Spleen (tissue), 13 donors: ENCODE measurements at places on chromosomes 11 and 22. TPM values are rescaled to one million over a fixed set of nuclear protein-coding genes. Genes with fewer than 3 reads are reported as not detected.

OR5D18 gene
- not detected for total RNA-seq

CAPN5 gene
- total RNA-seq: 8.7 TPM

LRFN4 gene
- total RNA-seq: 8.0 TPM

HEPN1 gene
- total RNA-seq: 0.25 TPM

GGTLC2 gene
- total RNA-seq: not detected

MS4A12 gene
- total RNA-seq: not detected

DNA sequence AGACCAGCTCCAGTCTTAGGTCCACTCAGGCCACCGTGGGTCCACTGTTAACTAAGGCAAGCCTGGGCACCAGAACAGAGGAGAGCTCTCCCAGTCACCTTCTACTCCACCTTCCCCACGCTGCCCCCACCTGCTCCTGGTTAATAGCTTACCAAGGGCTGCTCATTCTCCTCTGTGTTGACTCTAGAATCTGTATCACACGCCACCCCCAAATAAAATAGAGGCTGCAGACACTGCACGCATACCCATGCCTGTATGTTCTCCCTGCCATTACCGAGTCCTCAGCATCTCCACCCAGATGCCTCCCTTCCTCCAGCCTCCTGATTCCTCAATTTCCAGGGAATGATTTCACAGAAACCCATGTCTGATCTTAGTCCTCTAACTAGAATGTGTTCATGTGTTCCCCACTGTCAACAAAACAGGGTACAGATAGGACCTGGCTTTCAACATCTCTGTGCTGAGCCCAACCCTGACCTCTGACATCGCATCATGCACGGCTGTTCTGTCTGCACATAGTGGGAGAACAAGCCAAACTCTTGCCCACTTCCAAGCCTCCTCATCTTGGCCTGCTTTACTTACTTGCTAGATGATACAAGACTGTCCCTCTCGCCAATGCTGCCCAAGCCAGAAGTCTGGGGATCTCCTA is 49.8 kb downstream of the SMCO4 start:
- DNase-seq: no peak
- peaks cover 32% of the 10 kb centered on the region for H3K36me3 ChIP-seq
- no peaks in the 10 kb centered on the region for H3K27me3 ChIP-seq

DNA sequence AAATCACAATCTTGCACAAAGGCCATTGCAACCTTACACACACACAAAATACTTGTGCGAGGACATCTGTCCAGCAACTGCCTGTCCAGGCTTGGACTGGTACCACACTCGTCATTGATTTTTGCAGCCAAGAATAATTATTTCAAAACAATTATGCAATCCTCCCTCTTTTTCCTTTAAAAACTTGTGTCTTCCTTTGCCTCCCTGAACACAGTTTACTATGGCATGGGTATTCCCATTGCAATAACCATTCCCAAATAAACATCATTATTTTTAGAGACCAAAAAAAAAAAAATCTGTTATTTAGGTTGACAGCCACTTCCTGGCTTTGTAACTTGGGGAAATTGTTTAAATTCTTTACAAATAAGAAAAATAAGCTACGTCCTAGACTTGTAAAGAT is 54.0 kb downstream of the C11orf91 start:
- H3K4me1 ChIP-seq: no peaks in the 10 kb centered on the region
- H3K27me3 ChIP-seq: peaks cover 8% of the 10 kb centered on the region
- H3K27ac ChIP-seq: no peak overlapping the region
- no peaks in the 10 kb centered on the region for H3K36me3 ChIP-seq
- no peak for DNase-seq

- H3K36me3 ChIP-seq: no peaks in the 10 kb centered on the region
- H3K4me3 ChIP-seq: no peak overlapping the region
- H3K27me3 ChIP-seq: no peaks in the 10 kb centered on the region
- DNase-seq: no peak
- H3K4me1 ChIP-seq: peaks cover 67% of the 10 kb centered on the region
Measured at GRCh38 chr11:114073007-114073827, 13.7 kb downstream of the ZBTB16 start.

- H3K27me3 ChIP-seq: no peaks in the 10 kb centered on the region
- H3K4me1 ChIP-seq: peaks cover 21% of the 10 kb centered on the region
- no peak for DNase-seq
- no peak overlapping the region for H3K27ac ChIP-seq
- H3K36me3 ChIP-seq: peaks cover 80% of the 10 kb centered on the region
- no peak overlapping the region for H3K4me3 ChIP-seq
Measured at GRCh38 chr22:27885977-27886842, 32.8 kb downstream of the PITPNB start.

GRCh38 chr11:124798991-124799347 is 1.2 kb downstream of the MSANTD2 start:
- H3K27ac ChIP-seq: peak overlapping the region; percentile 99
- H3K27me3 ChIP-seq: no peaks in the 10 kb centered on the region
- H3K36me3 ChIP-seq: no peaks in the 10 kb centered on the region
- no peak for DNase-seq

DNA sequence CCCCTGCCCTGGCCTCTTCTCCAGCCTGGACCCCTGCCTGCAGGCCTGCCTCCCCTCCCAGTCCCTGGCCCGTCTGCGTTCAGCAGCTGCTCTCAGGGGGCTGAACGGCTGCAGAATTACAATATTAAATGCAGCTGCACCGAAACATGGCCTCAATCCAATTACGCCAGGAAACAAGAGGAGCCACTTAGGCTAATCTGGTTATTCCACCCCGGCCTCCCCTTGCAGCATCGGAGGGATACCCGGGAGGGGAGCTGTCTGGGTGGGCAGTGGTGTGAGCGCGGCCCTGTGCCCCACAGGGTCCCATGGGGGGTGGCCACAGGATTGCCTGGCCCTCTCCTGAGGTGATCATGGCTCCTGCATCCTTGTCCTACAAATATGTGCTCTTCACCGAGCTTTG is 42.6 kb downstream of the FLRT1 start:
- H3K4me1 ChIP-seq: no peaks in the 10 kb centered on the region
- no peak for DNase-seq
- H3K27ac ChIP-seq: no peak overlapping the region
- H3K4me3 ChIP-seq: no peak overlapping the region
- no peaks in the 10 kb centered on the region for H3K36me3 ChIP-seq

- H3K4me1 ChIP-seq: no peaks in the 10 kb centered on the region
- no peak overlapping the region for H3K27ac ChIP-seq
- no peaks in the 10 kb centered on the region for H3K36me3 ChIP-seq
- DNase-seq: peak; percentile 56
- H3K4me3 ChIP-seq: no peak overlapping the region
Measured at GRCh38 chr11:64534391-64534801, 56.6 kb upstream of the SLC22A12 start.

DNA sequence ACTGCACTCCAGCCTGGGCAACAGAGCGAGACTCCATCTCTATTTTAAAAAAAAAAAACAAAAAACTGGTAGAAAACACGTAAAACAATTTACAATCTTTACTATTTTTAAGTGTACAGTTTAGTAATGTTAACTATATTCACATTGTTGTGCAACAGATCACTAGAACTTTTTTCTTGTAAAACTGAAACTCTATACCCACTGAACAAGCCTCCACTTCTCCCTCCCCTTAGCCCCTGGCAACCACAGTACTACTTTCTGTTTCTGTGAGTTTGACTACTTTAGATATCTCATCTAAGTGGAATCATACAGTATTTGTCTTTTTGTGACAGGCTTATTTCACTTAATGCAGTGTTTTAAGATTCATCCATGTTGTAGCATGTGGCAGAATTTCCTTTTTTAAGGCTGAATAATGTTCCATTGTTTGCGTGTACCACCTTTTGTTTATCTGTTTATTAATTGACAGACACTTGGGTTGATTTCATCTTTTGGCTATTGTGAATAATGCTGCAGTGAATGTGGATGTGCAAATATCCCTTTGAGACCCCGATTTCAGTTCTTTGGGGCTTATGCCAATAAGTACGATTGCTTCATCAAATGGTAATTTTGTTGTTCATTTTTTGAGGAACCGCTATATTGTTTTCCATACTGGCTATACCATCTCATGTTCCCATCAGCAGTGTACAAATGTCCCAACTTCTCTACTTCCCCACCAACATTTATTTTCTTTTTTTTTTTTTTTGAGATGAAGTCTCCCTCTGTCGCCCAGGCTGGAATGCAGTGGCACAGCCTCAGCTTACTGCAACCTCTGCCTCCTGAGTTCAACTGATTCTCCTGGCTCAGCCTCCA is 11.0 kb downstream of the DDB2 start:
- H3K4me1 ChIP-seq: peaks cover 31% of the 10 kb centered on the region
- peaks cover 8% of the 10 kb centered on the region for H3K36me3 ChIP-seq
- DNase-seq: no peak

- H3K36me3 ChIP-seq: no peaks in the 10 kb centered on the region
- DNase-seq: peak; percentile 89
- peak overlapping the region; percentile 66 for H3K4me3 ChIP-seq
- peaks cover 98% of the 10 kb centered on the region for H3K27me3 ChIP-seq
Measured at GRCh38 chr22:19756288-19757128, 4.1 kb upstream of the TBX1 start.

GRCh38 chr11:71998649-71999310 is at the start of gene IL18BP:
Gene IL18BP (plus strand): TSS chr11:71998909. CDS start chr11:71999985, 1,076 bp downstream.
- H3K36me3 ChIP-seq: peaks cover 46% of the 10 kb centered on the region
- peak; percentile 90 for DNase-seq
- H3K27me3 ChIP-seq: no peaks in the 10 kb centered on the region
- peak within 1 kb of the TSS; percentile 36 for H3K4me3 ChIP-seq
- H3K4me1 ChIP-seq: peaks cover 37% of the 10 kb centered on the region

DNA sequence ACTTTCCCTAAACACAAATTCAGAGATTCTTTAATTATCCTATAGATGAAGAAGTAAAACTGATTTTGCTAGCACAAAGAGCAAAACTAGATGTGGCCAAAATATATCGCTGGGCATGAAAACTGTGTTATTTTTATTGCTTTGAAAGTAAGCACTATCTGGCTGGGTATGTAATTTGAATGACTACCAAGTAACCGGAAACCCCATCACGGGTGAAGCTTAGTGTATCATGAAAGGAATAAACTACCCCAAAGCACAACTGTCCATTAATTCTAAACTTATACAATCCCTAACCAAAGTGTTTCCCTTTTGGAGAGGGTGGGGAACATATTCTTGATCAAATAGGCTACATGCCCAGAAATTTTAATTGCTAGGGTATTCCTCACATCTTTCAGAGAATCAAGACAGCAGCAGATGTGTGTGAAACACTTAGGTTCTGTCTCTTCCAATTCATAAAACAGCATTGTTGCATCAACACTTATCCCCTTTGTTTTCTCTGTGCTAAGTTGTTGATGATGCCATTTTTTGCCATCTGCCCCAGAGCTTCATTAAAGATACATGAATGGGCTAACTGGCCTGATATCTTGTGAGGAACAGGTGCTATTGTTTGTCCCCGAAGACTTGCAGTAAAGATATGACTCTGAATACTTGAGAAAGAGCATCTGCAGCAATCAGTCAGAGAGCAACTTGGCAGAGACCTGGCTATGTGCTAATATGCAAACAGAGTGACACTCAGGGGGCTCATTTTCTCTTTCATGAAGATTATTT is 238.2 kb downstream of the SOX6 start:
- no peak for DNase-seq
- H3K4me1 ChIP-seq: no peaks in the 10 kb centered on the region
- no peak overlapping the region for H3K27ac ChIP-seq
- H3K36me3 ChIP-seq: no peaks in the 10 kb centered on the region

DNA sequence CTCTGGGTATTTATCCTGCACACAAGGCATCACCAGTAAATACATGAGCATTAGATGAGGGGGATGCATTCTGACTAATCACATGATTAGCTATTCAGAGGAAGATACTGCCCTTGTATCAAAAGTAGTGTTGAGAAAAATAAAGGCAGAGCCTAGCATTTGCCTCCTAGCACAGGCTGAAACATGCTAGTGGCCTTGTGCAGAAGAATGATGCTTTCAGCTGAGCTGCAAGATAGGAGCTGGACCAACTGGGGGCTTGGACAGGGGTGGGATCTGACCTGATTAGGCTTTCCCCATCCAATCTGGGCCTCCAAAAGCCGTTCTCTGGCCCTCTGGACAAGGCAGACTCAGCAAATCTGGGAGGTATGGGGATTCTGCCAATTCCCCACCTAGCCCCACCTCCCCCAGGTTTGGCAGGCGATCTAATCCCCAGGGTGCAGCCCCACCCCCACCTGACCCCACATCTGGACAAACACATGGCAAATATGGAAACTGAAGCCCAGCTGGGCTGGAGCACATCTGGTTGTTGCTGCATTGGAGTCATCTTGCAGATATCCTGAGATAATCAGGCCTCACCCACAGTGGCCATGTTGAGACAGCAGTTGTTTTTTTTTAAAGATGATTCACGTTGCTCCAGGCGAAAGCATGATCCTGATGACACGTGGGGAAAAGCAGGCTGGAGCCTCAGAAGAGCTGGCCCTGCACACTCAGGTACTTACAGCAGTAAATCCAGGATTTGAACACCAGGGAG is 4.4 kb upstream of the MISFA start:
- no peak overlapping the region for H3K4me3 ChIP-seq
- H3K27ac ChIP-seq: no peak overlapping the region
- peaks cover 12% of the 10 kb centered on the region for H3K36me3 ChIP-seq
